RWPE2 (cell line): ENCODE measurements at places on chromosomes 11 and 22.

DNA sequence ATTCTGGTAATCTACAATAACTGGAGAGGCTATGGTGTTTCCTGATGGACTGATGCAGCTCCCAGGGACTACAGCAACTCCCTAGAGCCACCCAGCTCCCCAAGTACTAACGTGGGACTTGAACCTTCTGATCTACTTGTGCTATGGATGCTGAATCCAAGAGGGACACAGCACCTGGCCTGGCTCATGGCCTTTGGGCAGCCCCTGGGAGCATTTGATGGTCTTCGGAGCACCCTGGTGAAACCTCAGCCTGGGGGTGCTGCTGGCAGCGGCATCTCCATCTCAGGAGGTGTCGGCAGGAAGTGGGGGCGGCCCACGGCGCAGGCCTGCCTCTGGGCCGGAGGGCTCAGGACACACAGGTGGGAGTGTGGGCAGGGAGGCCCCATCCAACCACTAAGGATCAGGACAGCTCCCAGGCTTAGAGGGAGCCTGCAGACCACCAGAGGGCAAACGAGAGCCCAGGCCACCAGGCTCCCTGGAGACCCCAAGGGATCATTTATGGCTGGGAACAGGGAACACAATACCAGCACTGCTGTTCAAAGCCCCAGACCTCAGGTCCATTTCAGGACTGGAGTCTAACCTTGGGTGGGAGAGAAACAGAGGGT, 8.7 kb downstream of the EHD1 start:
- DNase-seq: no peak

DNA sequence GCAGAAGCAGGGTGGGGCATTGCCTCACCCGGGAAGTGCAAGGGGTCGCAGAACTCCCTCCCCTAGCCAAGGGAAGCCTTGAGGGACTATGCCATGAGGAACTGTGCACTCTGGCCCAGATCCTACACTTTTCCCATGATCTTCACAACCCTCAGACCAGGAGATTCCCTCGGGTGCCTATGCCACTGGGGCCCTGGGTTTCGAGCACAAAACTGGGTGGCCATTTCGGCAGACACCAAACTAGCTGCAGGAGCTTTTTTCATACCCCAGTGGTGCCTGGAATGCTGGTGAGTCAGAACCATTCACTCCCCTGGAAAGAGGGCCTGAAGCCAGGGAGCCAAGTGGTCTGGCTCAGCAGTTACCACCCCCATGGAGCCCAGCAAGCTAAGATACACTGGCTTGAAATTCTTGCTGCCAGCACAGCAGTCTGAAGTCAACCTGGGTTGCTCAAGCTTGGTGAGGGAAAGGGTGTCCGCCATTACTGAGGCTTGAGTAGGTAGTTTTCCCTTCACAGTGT, 573.7 kb upstream of the ANO3 start:
- DNase-seq: no peak

DNA sequence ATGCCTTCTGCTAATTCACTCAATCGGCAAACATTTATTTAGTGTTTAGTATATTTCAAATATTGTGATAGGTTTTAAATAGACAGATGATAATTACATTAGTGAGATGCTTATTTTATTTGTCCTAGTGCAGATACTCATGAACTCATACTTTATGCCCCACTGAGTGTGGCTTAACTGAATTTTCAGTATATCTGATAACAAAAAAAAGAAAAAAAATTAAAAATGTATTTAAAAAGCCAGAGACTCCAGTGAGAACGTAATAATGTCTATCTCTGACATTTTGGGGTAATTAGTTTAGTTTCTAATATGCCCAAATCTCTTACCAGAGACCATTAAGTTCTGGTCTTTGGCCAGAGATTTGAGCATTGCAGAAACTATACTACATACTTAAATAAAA, 332.6 kb upstream of the CHORDC1 start:
- no peak for DNase-seq

DNA sequence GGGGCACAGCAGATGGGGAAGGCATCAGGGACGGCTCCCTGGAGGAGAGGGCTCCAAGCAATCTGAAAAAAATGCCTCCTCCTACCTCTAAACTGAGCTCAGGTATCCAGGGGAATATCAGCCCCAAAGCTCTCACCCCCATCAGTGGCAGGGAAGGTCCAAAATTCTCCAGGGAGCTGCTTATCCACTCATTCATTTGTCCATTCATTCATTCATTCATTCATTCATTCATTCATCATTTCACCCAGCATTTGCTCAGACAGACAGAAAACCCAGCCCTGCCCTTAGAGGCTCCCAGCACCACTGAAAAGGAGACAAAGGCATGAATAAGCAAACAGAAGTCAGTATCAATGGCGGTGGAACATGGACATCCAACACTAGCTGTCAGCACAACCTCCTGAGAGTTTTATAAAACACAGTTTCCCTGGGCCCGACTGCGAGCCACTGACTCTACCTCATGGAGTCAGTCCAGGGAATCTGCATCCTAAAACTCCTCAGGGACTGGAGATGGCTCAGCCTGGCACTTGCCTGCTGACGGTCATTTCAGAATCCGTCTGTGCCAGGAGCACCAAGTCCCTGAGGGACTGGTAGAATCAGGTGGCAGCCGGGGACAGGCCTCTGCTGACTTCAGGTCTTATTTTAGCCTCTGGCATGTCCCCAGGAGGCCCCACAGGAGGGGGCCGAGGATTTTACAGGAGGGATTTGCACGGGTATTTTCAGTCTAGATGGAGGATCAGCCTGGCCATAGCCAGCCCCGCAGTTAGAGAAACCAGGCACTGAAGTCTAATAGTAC, 164.6 kb downstream of the MN1 start:
- no peak for DNase-seq

- peak; percentile 44 for DNase-seq
These were observed 1.9 kb downstream of the MUC5B start for GRCh38 chr11:1224491-1225385.

DNA sequence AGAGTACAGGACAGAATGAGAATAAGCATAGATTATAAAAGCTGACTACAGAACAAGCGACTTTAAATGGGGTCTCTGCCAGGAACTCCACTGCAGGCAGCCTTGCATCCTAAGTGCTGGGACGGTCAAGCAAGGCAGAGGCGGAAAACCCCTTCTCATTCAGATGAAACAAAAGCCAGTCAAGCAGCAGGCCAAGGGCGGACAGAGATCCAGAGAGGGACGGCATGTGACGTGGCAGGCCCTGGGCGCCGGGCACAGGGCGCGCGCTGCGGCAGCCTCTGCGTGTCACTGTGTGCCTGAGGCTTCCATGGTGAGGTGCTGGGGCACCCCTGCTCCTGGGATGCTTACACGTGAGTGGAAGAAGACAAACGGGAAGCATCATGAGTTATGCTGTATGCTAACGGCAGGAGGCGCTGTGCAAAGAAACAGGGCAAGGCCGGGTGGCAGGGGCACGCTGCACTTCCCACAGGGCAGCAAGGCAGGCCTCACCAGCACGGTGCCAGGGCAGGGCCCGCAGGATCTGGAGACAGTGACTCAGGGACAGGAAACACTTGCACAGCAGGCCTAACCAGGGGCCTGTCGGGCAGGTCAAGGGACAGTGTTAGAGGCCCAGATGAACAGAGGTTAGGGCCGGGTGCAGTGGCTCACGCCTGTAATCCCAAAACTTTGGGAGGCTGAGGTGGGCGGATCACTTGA, 6.2 kb downstream of the TOLLIP start:
- no peak for DNase-seq

- no peak for DNase-seq
These were observed 297.3 kb downstream of the INSC start for GRCh38 chr11:15412054-15412453.

DNA sequence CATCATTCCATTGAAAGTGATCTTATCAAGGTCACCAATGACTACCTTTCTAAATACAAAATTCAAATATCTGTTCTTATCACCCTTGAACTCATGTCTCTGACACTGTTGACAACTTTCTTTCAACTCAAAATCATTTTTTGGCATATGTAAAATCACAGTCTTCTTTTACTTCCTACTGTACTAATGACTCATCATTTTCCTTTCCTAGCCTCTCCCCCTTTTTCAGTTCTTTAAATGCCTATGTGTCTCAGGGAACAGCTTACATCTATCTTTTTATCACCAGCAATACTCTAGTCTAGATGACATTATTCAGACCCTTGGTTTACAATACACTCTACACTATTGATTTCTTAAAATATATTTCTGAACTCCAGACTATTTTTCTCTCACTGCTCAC, 2220.7 kb upstream of the RAG2 start:
- no peak for DNase-seq

DNA sequence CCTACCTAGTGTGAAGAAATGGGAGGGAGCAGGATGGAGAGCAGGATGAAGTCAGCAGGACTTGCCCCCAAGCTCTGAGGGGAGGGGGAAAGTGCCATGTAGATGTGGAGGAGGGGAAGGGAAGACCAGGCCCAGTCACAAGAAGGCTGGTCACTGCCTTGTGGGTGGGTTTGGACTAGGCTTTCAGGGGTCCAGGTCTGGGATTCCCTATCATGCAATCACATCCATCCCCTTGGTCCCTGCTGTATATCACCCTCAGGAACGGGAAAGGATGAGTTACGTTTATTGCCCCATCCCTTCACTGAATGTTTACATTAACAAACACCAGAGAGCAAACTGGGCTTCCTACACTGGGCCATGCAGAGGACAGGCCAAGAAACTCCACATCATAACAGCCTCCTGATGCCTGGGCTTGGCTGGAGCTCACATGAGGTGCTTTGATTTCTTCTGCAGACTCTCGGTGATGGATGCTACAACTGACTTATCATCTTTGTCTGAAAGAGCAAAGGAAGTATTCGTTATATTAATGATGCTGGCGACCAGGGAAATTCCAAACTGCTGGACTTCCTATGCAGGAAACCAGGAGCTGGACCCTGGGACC, 5.6 kb downstream of the TMEM86A start:
- DNase-seq: no peak

DNA sequence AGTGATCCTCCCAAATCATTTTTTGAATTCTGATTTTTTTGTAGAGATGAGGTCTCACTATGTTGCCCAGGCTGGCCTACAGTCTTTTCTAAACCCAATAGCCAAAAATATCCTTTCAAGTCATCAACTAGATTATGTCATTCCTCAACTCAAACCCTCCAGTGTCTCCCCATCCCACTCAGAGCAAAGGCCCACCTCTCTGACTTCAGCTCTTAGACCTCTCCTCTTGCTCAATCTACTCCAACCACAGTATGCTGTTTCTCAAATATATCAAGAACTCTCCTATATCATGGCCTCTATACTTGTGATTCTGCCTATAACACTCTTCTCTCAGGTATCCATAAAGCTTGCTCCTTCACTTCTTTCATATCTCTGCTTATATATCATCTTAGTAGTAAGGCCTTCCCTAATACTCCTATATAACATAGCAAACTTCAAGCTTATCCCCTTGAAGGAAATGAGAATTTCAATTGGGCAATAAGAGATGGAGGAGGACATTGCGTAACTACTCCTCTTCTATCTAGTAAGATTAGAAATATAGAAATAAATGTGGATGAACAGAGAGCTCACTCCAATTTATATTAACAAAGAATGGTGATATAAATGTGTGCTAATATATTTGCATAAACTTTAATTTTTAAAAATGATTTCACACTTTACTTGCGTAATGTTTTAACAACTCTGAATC, 24.5 kb downstream of the DLG2 start:
- DNase-seq: no peak

DNA sequence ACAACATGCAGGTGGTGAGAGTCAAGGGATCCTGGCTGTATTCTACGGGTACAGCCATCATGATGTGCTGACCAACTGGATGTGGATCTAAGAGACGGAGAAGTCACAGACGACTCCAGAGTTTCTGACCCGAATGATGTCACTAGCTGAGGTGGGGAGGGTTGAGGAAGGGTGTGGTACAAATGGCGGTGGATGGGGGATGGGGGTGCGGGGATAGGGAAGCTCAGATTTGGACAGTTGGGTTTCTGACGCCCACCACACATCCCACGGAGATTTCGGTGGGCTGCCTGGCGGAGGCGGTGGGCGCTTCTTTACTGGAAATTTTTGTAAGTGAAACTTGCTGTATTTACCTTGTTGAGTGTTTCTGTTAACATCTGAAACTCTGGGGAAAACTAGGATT, 126.7 kb downstream of the OSBP2 start:
- DNase-seq: no peak

- no peak for DNase-seq
These were observed 739.8 kb downstream of the OPCML start for GRCh38 chr11:132792341-132793140.

GRCh38 chr11:64998141-64998540, 1.4 kb upstream of the BATF2 start:
- DNase-seq: no peak

GRCh38 chr11:59208956-59209355, 3.8 kb downstream of the MPEG1 start:
- no peak for DNase-seq

DNA sequence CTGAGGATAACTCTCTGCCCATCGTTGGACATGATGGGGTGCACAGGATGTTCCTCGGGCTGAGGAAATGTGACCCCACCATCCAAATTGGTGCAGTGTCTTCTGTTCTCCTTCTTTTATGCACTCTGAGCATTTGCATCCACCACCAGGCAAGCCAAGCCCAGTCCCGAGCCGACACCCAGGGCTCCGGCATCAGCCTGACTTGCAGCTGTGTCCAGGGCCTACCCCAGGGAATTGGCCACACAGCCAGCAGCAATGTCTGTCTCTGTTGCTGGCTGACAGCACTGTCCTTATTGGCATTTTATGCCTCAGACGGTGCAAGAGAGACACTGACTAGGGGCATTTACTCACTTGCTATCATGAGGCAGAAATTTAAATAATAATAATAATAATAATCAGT, 25.4 kb upstream of the CPT1A start:
- no peak for DNase-seq

DNA sequence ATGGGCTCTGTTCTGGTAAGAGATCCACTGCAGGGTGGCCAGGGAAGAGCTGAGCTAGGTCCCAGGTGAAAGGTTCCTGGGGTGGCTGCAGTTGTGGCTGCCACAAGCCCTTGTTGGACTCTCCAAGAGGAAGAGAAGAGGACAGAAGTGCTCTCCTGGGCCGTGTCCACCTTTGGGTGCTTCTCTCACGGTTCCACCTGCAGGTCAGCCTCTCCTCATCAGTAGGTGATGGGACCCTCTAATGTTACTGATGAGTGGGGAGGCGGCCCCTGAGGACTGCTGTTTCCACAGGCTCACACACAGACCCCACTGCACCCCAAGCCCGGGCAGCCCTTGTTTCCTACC, 804.9 kb downstream of the BRD1 start:
- peak; percentile 34 for DNase-seq

- DNase-seq: no peak
These were observed 44.6 kb downstream of the MYO7A start for GRCh38 chr11:77172666-77172982.

GRCh38 chr22:19750507-19751490, 9.8 kb upstream of the TBX1 start:
- DNase-seq: no peak

DNA sequence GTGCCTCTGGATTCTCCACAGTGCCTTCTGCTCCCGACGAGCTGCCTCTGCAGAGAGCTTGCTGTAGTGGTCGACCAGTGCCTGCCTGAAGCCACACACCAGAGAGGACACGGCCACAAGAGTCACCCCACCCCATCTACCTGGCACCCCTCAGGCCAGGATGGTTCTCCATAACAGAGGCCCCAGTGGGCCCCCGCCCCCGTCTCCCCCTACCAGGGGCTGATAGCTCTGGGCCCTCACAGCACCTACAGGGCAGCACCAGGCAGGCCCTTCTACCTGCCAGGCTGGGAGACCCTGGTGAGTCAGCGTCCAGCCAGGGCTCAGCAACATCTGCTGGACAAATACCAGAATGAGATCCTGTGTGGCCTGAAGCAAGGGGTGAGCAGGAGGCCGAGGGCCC, 21.7 kb downstream of the SELENOO start:
- DNase-seq: peak; percentile 51
